ENCODE measurements at places on chromosomes 13 and 19. TPM values are rescaled to one million over a fixed set of nuclear protein-coding genes. Genes with fewer than 3 reads are reported as not detected.

Gene CYP4F11
- 0.87 TPM for total RNA-seq

Gene ERICH6B
- total RNA-seq, result not detected

DNA sequence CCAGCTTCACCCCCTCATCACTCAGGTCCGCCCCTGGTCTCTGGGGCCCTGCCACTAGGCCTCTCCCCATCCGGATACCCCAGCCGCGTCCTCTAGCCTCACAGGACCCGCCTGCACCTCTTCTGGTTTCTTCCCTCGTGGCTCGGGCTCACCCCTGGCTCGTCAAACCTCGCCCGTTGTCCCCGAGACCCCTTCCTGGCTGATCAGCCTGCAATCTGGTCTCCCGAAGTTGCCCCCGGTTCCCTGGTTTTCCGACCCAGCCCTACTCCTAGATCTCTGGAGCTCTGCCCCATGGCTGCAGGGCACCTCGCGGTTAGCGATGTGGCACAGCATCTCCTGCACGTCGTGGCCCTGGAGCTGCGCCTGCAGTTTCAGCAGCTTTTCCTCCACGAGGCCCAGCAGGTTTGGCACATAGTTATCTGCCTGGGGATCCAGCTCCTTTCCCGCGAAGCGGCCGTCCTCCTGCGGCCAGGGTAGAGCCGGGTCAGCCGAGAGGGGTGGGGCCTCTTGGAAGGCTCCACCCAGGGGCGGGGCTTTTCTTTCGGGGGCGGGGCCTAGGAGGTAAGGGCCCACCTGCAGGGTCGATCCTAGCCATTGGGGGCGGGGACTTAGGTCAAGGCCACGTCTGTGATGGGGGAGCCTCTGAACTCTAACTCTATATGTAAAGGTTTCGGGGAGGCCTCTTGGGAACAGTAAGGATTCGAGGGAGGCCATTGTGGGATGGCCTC is 2.4 kb upstream of the RGL3 start:
- no peak for DNase-seq

- DNase-seq, result no peak
Observed at GRCh38 chr13:30158774-30159445, 148.4 kb downstream of the KATNAL1 start.

Gene FUT6
- total RNA-seq, result not detected

DNA sequence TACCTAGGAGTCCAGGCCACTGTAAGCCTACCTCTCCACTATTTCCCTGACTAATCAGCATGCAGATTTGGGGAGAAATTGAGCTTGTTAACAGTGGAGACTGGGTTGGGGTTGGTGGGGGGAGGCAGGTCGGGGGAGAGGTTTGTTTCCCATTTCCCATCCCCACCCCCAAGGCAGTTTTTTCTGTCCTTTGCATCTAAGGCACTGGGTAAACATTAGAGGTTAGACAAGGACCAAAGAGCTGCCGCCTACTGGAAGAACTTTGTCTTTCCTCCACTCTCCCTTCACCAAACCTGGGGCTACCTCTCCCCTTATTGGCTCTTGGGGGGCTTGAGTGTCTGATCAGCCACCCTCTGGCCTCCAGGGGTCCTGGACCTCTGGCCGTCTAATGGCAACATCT is 953 bp downstream of the KCNN4 start:
- DNase-seq, result no peak

Gene CBLC
- not detected for total RNA-seq

- DNase-seq, result no peak
Observed at GRCh38 chr19:13699786-13700185, 64.5 kb upstream of the MRI1 start.

DNA sequence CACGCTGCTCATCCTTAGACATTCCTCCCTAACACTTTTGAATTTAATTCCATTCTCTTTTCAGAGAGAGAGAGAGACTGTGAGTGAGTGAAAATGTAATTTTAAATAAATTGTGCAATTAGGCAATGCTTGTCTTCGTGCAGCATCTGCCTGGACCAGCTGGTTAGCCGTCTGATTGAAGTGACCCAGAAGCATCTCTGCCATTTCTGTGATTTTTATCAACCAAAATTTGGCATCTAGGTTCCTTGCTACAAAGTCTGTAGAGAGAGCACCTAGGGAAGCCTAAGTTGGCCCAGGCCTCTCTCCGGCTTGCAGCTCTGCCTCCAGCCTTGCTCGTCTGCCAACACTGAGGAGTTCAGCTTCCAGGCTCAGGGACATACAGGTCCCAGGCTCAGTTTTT is 138.6 kb upstream of the GPR12 start:
- no peak for DNase-seq

DNA sequence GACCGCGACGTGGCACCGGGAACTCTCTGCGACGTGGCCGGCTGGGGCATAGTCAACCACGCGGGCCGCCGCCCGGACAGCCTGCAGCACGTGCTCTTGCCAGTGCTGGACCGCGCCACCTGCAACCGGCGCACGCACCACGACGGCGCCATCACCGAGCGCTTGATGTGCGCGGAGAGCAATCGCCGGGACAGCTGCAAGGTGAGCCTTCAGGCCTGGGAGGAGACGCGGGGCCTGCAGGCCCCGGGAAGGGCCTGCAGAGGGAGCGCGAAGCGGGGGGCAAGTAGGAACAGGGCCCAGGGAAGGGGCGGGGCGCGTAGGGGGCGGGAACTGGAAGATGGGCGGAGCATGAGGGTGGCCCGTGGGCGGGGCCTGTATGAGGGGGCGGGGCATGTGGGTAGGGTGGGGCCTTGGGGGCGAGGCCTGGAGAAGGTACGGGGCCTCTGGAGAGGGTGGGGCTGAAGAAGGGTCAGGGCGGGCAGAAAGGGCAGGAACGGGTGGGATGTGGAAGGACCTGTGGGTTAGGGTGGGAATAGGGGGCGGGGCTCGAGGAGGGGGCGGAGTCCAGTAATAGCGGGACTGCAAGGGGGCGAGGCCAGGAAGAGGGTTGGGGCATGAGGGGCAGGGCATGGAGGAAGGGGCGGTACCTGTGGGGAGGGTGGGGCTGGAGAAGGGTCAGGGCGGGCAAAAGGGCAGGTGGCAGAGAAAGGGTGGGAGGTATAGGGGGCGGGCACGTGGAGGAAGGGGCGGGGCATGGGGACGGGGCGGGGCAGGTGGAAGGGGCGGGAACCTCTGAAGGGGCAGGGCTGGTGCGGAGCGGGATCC is 2.5 kb downstream of the CFD start:
- DNase-seq, result no peak

GRCh38 chr19:12162513-12162881 is 399 bp upstream of the ZNF136 start:
- no peak for DNase-seq

DNA sequence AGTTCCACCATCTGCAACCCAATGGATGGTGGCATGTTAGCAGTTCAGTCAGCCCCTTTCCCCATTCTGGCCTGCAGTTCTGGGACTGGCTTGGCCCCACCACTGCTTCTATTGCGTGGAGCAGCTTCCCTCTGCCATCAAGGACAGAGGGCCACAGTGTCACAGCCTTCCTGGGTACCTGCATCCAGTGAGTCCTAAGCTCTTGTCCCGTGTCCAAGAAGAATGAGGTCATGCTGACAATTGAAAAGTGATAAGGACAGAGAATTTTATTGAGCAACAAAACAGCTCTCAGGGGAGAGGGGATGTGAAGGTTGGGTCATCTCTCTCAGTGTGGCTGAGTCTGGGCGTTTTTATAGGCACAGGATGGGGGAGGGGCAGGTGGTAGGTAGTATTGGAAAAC is 33.5 kb upstream of the SIN3B start:
- no peak for DNase-seq

DNA sequence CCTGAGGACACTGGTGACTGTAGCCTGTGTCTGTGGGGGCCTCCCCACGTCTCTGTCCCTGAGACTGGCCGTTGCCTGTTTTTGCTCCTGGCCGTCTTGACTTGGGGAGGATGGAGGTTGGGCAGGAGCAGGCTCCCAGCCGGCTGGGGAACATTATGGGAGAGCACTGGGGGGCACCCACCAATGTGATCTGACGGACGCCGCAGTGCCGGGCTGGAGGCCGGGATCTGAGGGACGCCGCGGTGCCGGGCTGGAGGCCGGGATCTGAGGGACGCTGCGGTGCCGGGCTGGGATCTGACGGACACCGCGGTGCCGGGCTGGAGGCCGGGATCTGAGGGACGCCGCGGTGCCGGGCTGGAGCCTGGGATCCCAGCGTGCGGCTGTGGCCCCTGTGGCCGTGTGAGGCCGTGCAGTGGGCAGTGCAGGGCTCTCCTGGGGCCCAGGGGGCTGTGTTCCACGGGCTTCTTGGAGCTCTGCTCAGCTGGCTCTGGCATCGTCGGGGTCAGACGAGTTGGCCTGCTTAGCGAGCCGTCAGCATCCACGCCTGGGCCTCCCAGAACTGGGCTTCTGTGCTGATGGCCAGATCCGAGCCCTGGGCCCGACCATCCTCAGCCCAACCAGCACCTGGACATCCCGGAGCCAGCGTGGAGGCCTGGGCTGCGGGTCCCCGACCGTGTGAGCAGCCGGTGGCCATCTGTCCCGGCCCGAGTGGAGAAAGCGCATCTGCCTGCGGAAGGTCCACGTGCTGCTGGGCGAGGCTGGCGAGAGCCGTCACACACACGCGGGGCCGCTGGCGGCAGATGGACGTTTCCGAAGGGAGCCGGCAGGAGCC is 45.8 kb downstream of the GAS6 start:
- DNase-seq, result no peak

GRCh38 chr13:25180775-25181537 is 8.9 kb upstream of the AMER2 start:
- DNase-seq, result no peak

GRCh38 chr19:45568732-45569131 is 15.9 kb downstream of the OPA3 start:
- no peak for DNase-seq

DNA sequence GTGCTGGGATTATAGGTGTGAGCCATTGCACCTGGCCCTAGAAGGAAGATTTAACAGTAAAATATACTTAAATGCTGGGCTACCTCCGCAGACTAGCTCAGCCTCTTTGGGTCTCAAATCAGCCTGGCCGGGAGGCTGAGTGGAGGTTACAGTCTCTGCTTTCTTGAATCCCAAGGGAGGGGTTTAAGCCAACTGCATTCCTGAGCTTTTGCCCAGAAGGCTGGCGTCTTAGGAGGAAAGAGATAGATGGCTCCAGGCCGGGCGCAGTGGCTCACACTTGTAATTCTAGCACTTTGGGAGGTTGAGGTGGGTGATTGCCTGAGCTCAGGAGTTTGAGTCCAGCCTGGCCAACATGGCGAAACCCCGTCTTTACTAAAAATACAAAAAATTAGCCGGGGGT is 623 bp upstream of the C5AR1 start:
- no peak for DNase-seq

Gene LILRA2
- total RNA-seq, result 10.0 TPM

DNA sequence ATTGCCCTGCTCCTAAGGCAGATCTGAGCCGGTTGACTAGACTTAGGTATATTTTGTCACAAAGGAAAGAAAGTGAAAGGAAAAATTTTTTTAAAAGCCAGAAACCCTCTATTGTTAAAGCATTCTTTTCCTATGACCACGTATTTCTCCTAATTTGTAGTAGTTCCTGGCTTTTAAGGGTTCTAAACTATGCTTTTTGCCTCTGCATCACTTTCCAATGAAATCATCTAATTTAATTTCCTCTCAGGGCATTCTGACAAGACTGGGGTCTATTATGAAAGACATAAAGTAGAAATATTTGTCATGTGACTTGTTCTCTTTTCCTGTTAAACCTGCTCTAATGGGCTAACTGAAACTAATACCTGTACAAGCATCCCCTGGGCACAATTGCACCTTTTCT is 233.0 kb upstream of the PRR20A start:
- DNase-seq, result no peak

Gene GPR108
- total RNA-seq, result 55.4 TPM

- no peak for DNase-seq
Observed at GRCh38 chr13:78978381-78978998, 319.5 kb upstream of the OBI1 start.

Gene BEST2
- not detected for total RNA-seq

DNA sequence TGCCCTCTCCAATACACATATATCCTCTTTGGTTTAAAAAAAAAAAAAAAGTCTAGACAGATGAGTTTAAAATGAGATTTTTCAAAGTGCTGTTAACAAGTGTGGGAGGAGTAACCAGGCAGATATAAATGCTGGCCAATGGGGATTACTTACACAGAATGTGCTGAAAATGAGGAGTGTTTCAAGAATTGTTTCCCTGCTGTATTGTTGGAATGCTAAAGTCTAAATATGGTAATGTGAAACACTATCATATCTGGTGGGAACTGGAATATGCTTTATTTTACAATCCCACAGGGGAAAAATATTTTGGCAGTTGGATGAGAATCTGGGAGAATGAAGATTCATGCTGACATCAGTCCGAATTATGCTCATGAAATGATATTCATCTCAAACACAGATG is 250.7 kb downstream of the DCT start:
- no peak for DNase-seq

Gene ITGBL1
- 5.1 TPM for total RNA-seq

Gene TGFBR3L
- not detected for total RNA-seq

Gene SCN1B
- total RNA-seq, result 17.3 TPM

DNA sequence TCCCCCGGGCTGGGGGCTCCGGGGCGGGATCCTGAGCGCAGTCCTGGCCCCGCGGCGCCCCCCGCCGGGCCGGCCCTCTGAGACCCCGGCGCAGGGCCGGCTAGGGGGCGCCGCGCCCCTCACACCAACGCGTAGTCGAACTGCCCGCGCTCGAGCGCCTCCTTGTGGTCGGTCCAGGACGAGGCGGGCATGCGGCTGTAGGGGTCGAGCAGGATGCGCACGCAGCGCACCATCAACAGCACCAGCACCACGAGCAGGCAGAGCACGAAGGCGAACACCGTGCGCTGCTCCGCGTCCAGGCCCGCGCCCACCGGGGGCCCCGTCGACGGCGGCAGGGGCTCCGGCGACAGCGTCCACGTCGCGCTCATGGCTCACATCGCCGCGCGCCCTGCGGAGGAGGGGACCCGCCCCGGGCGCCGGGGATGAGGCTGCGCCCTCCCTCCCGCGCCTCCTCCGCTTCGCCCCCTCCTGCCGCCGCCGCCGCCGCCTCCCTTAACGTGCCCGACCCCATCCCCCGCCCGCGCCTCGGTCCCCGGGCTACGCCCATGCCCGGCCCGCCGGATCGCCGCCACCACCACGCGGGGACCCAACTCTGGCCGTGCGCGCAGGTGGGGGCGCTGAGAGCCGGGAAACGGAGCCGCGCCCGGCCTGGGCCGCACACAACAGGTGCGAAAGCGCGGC is 624 bp downstream of the CTXN1 start:
- no peak for DNase-seq

- no peak for DNase-seq
Observed at GRCh38 chr13:33125821-33126570, 109.8 kb downstream of the KL start.

Gene POU4F1
- total RNA-seq, result not detected

GRCh38 chr19:3748965-3749364 is 12.5 kb downstream of the APBA3 start:
- DNase-seq, result no peak

DNA sequence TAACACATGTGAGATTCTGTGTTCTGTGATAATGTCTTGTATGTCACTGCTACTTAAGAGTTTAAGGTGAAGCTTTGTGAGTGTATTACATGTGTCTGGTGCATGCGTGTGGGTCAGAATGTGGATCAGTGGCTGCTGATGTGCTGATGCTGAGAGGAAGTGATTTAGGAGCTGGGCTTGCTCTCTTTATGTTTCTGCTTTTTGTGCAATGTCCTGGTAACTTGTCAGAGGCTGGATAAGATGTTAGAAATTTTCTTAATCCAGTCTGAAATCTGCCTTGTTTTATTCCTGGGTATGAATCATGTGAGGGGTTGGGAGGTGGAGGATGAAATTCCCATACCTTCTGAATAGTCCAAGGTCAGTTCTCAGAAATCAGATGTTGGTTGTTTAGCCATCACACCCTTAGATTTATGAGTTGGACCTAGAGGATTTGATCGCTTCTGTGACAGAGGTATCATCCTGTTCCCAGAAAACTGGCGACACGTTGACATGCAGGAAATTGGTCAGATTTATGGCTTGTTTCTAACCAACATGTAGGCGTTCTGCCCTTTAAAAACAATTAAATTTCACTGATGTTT is 24.5 kb upstream of the CXCL17 start:
- DNase-seq, result no peak

Data from mesenteric fat pad (tissue), 1 donor.